ENCODE measurements at places on chromosomes 12 and 14.

- DNase-seq = no peak
Observed at GRCh38 chr12:51368640-51369517, 22.3 kb downstream of the GALNT6 start.

DNA sequence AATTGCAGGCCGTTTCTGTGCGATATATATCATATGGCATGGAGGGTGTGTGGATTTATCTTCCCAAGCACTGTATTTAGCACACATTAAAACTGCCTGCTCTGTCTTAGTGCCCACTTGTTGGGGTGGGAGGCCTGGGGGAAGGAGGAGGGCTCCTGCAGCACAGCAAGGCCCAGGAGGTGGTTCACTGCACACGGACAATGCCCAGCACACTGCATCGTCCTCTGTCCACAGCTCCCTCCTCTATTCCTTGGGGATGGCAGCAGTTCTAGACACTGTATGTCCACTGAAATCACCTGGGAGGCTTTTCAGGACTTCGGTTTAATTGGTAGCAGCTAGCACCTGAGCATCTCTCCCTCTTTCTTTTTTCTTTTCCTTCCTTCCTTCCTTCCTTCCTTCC, 161.2 kb downstream of the KTN1 start:
- DNase-seq = no peak

DNA sequence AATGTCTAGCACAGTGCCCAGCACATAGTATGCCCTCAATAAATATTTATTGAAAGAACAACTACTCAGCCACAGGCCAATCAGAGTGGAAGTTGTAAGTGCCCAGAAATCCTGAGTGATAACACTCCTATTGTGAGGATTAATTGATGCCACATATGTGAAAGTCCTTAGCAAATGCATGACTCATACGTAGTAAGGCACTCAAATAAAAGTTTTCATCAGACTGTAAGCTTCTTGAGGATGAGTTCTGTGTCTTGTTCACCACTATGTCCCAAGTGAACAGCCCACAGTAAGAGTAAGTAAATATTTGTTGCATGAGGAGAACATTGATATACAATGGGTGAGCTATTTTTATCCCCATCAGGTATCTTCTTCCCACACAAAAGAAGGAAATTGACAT, 24.7 kb upstream of the ANO6 start:
- DNase-seq = no peak

- DNase-seq = no peak
Observed at GRCh38 chr14:20197459-20197858, 6.8 kb downstream of the OR11G2 start.

DNA sequence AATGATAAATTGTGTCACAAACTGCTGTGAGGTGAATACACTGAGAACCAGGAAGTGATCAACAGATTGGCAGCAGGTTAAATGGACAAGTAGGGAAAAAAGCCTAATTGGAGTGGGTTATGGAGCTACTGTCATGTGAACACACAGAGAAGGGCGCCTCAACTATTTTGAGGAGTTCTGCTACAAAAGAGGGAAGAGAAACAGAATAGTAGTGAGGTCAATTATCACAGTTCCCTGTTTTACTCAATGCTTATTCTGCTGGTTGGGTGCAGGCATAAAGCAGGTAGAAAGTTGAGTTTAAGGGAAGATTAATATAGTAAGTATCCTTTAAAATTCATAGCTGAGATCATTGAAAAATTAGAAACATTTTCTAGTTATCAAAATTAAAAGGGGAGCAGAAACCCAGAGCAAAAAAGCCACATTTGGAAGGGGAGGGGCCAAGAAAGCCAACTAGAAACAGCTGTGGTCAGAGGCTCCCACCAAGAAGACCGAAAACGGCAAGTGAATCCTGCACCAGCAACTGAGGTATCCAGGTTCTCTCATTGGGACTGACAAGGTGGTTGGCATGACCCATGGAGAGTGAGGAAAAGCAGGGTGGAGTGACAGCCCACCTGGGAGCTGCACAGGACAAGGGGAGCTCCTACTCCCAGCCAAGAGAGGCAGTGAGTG, 105.7 kb downstream of the ZC3H14 start:
- DNase-seq = no peak

DNA sequence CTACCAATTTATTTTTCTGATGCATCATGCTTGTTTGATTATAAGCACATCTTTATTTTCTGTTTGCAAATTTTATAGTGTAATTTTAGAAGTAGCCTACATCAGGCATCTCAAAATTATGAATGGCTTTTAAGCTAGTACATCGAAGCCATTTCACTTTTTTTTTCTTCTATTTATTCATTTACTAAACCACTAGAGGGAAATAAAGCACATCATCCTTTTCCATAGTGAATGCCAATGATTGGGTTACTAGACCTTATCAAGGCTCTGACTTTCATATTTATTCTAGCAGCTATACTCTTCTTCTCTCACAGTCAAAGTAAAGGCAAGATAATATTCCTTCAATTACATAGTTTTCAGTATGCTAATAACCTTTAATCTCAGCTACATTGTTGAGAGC, 736.4 kb upstream of the LRFN5 start:
- DNase-seq = no peak
